ENCODE measurements at places on chromosomes 2 and 18.

- no peak for DNase-seq
These were observed 5.4 kb upstream of the POLI start for GRCh38 chr18:54263904-54264336.

- DNase-seq, result no peak
These were observed 226.1 kb downstream of the DYSF start for GRCh38 chr2:71679491-71679890.

- no peak for DNase-seq
These were observed 74.7 kb upstream of the PPM1B start for GRCh38 chr2:44093970-44094369.

GRCh38 chr2:233460726-233461441, 105.7 kb downstream of the USP40 start:
- DNase-seq, result no peak

- no peak for DNase-seq
These were observed 104.2 kb downstream of the CRIM1 start for GRCh38 chr2:36459725-36460137.

DNA sequence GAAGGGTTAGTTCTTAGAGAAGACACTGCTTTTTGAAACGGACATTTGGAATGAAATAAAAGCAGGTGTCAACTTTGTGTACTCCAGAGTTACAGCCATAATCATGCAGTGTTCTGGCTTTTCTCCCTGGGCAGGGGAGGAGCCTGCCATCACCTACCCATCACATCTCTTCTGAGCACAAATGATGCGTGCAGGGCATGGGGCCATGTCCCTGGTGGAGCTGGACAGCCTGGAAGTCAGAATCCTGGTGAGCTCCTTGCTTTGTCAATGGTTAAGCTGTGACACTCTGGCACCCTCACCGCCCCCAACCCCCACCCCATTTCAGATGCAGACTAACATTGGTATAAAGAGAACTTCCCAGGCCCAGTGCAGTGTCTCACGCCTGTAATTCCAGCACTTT, 53.1 kb downstream of the PDCL3 start:
- no peak for DNase-seq

DNA sequence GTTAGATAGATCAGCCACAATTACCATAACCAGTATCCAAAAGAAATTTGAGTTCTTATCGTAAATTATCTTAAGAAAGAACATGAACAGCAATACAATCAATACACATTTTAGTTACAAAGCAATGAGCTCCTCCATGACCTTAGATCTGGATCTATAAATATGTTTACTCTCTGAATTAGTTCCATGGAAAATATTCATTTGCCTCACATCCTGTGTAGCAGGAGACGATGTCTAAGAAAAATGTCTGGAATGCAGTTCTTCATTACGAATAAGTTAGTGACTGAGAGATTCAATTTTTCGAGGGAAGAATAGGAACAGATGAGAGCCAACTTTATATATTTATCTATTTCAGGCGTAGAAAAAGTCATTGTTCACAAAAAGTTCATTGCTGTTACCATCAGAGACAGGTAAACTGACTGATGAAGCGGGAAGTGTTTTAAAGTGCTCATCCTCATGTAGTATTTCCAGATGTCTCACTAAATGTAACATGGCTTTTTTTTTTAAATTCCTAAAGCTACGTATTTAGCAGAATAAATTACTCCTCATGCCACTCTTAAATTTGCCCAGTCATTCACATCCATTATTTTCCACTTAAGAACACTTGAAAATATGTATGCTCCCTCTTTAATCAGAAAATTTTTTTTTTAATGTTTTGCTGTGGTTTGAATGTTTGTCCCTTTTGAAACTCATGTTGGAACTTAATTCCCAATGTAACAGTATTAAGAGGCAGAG, 106.5 kb upstream of the SCN1A start:
- no peak for DNase-seq

DNA sequence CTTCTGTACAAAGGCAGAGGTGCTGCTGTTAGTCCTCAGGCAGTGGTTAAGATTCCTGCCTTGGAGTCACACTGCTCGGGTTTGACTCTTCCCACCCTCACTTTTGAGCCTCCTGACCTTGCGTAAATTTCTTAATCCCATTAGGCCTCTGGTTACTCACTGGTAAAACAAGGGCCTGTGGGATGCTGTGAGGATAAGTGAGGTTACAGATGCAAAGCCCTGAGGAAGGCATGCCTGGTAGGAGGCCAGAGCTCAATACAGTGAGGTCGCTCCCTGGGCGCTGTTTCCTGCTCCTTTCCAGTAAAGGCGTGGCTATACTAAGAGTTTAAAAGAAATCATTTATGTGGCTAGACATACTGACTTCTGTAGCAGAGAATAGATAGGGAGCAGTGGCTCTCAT, 127.5 kb upstream of the TMEM200C start:
- DNase-seq, result no peak

GRCh38 chr18:808502-808901, 3.5 kb downstream of the YES1 start:
- no peak for DNase-seq

GRCh38 chr18:26215247-26215970, 10.8 kb upstream of the TAF4B start:
- no peak for DNase-seq

DNA sequence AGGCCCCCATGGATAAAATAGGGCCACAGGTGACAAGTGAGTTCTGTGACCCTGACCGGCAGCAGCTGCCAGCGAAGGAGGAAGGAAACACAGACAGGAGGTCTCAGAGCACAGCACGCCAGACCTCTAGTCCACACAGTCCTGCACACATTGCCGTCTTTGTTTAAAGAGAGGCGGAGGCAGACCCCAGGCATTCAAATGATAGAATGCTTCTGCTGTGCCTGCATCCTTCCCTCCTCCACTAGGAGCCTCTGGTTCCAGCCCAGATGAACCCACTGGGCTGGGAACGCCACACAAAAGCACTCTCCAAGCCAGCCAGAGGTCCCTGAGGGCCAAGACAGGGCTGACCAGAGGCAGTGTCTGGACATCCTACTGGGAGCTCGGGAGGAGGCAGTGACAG, 118.7 kb downstream of the KLHL29 start:
- no peak for DNase-seq

GRCh38 chr18:70491734-70492348, 203.0 kb downstream of the SOCS6 start:
- no peak for DNase-seq

GRCh38 chr2:163698857-163699256, 37.0 kb downstream of the FIGN start:
- no peak for DNase-seq

DNA sequence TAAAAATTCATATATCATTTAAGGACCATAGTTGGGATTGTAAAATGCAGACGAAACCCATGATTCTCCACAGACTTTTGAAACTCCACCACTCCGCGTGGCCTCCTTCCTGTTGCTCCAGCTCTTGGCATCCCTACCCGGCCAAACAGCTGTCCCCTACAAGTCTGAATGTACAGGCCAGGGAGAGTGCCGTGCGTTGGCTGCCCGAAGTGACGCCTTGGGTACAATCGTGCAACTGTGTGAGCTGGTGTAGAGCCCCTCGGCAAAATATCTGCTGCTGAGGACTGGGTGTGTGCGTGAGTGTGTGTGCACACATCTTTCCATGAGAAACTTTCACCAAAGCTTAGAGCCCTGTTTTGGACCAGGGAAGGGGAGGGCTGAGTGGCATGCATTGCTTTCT, 43.8 kb upstream of the ZNF516 start:
- DNase-seq, result no peak

DNA sequence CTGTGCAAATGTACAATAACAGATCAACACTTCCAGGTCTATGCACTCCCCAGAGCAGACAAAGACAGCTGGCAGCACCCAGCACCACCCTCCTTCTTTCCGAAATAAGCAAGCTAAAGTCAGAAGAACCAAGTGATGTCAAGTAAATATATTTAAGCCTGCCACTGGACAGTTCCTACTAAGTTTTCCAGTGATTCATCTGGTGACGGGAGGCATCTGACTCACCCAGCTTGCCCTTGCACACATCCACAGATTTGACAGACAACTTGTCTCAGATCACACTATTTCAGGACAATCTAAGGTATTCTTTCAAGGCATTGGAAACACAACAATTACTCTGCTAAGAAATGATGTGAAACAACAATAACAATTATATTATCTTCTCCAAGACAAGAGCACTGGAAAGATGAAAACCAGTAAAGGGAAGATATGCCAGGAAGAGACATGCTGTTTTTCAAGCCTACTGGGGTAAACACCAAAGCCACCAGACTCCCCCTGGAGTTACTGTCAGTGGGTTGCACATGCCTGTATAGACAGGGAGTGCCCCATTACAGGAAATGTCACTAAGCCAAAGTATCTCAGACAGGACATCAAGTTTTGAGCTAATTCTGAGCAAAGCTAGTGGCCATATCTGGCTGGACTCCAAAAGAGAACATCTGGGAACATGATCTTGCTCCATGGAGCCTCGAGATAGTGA, 287.9 kb upstream of the KLHL29 start:
- DNase-seq, result no peak

Data from esophagus squamous epithelium (tissue), 5 donors.